ENCODE measurements at places on chromosomes 7 and 10.

GRCh38 chr10:121772884-121773283, 154.9 kb downstream of the ATE1 start:
- no peak for DNase-seq

DNA sequence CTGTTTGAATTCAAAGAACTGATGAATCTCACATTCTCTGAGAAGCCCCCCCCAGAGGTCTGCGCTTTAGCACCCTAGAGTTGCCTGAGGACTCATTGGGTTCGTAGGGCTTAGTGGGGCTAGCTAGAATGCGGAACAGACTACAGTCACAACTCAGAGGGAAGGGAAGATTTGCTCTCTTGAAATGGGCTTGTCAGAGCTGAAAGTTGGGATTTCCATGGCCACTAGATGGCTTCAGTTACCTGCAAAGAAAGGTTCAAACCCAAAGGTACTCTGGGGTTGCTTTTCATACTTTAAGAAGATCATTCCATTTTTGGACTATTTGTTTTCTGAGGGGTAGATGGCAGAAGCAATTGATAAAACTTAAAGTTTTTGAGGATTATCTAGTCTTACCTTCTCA, 205.0 kb downstream of the BBS9 start:
- no peak for DNase-seq

- DNase-seq = no peak
Measured at GRCh38 chr7:130298544-130299326, 5.8 kb downstream of the CPA4 start.

DNA sequence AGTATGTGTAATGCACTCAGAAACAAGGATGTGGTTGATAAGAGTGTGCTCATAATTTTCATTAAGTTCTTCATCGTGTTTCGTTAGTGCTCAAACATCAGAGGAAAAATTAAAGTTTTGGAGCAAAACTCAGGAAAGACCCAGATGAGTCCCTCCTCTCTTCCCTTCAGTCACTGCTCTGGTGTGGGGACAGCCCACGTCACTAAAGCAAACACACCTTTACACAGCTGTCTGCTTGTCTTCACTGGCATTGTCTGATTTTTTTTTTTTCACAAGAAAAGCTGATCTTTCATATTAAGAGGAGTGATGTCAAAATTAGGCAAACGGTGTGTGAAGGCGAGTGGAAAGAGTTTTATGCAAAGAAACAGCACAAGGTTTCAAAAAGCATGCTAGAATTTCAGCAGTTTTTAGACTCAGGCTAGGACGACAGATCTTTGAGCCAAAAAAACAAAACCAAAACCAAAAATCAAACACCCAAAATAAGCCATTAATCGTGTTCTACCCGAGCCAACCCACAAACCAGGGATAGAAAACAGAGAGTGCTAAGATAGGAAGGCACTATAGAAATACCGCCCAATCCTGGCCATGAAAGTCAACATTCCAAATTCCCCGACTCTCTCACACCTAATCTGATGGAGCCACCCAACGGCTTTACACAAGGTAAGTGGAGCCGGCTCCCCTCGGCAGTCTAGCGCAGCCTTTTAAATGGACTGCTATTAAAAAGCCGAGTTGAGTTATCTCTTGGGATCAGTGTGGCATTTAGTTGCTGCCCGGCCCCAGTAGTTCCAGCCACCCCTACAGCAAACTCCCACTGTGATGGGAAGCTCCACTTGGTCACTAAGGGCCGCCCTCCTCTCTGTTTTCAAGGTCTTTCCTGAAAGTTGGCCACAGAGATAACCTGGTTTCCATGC, 27.9 kb upstream of the GATA3 start:
- no peak for DNase-seq

DNA sequence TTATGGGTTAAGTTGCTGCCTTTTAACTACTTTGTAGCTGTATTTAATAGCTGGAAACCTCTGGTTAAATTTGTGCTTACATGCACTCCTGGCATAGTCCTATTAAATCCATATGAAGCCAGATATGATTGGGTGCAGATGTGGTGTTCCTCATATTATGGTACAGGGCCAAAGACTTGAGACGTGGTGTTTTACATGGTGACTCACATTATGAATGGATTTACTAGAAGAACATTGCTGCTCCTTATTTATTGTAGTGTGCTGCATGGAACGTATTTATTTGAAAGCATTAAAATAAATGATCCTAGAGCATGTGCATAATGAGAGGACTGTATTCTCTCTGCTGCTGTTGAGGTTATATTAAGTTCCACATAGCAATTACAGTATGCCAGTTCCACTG, 224.1 kb downstream of the SLC25A13 start:
- DNase-seq = no peak

- no peak for DNase-seq
Measured at GRCh38 chr7:157458254-157458633, 121.4 kb downstream of the DNAJB6 start.

GRCh38 chr10:52525761-52526160, 211.7 kb downstream of the DKK1 start:
- no peak for DNase-seq

GRCh38 chr10:47278152-47278473, 21.9 kb upstream of the GDF10 start:
- no peak for DNase-seq

GRCh38 chr7:116210345-116211005, at the start of gene TES:
TSS of gene TES (plus strand) at chr7:116210539. CDS start at chr7:116210708, 169 bp downstream.
- peak; percentile 72 for DNase-seq

- peak; percentile 44 for DNase-seq
Measured at GRCh38 chr10:91162495-91163268, 57.8 kb upstream of the PCGF5 start.

DNA sequence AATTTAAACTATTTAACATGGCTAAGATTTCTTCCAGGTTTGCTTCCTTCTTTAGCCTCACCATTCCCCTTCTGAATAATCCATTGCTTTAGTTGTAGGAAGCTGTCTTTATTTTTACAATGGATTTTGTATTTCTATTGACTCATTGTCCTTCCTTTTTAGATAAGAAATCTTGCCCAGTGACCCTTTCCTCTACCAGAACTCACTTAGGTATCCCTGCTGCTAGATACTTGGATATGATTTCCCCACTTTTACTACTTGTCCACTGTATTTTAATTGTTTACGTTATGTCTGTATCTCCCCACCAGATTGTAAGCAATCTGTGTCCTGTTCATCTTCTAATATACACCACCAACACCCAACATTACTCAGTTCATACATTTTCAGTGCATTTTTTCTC, 47.7 kb upstream of the MDFIC start:
- no peak for DNase-seq

DNA sequence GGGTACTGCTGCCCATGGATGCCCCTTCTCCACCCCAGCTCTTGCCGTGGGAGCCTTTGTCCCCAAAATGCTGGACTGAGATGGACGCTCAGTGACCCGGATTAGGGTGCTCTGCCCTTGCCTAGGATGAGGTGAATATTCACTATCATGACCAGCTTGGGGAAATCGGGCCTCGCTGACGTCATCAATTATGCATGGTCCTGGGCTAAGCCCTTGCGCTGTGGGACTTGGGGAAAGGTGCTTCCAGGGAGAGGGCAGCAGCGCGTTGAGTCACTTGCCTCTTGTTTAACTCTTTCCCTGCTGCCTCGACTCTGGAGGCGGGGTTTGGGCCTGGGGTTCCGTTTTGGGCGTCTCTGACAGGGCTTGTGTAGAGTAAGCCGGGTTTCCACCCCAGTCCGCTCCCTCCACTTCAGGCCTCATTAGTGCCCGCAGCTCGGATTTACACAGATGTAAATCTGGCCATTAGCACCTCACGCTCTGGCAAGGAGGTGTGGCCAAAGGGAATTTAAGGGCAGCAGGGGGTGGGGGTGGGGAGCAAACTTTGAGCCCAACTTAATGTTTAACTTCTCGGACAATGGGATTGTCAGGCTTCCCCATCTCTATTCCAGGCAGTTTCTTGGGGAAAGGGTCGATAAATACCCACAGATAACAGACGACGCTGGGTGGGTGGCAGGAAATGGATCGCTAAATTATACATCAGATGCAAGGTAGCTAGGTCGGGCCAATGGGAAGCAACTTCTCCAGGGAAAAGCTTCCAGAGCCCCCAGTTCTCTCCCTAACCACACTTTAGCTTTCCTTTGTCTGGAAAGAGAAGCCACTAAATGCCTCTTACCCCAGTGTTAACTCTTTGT, 51.3 kb upstream of the TCF7L2 start:
- peak; percentile 57 for DNase-seq

DNA sequence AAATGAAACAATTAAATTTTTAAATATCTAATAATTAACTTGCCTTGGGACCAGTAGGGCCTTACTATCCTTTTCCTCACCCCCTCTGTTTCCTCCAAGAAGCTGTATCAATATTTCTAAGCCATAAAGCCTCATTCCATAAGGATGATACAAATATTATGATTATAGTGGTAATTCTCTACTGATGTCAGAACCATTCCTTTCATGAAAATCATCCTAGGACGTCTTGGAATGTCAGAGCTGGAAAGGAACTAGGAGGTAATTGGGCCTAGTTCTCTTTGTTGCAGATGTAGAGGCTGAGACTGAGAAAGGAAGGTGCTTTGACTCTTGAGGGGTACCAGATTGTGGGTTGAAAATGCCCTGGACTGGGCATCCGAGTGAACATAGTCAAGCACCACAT, 766.7 kb upstream of the GHITM start:
- DNase-seq = no peak

- no peak for DNase-seq
Measured at GRCh38 chr10:21807180-21807579, 196.3 kb downstream of the DNAJC1 start.

GRCh38 chr7:155296788-155297516, 726 bp upstream of the INSIG1 start:
- DNase-seq = no peak

GRCh38 chr7:140384894-140385545, 13.3 kb downstream of the SLC37A3 start:
- no peak for DNase-seq

DNA sequence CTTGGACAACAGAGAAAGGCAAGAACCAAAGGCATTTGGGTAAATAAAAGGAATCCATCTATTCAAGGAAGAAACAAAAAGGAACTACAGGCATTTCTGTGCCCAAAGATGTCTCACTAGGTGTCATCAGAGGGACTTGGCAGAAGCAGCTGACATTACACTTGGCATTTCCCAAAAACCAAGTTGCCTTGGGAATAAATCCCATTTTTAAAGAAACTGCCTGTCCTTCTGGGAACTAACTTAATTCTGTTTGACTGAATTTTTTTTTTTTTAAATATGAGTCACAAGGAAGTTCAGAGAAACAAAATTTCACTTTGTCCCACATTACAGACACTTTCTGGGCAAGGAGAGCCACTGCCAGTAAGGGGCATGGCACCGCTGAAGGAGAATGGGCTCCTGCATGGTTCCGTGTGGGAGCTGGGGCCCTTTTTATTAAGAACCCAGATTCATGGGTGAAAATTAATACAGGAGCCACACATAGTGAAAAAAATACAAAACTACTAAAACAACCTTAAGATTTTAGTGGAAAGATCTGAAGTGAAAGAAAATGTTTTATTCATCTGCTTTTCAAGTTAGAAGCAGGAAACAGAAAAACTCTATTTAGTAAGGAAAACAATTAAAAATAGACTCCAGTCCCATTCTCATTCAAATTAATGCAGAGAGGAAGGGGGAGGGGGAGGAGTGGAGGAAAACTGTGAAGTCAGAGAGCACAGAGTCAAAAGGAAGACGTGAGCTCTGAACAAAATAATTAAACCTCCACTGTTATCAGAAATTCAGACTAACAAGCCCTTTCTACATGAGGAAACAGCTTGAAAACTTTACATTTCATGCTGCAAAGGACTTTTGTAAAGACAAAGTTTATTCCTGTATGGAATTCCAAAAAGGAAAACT, 118.4 kb upstream of the PDLIM1 start:
- no peak for DNase-seq

GRCh38 chr10:88541116-88541626, 41.9 kb downstream of the RNLS start:
- no peak for DNase-seq

GRCh38 chr10:77513781-77514331, 123.8 kb downstream of the KCNMA1 start:
- DNase-seq = no peak

- no peak for DNase-seq
Measured at GRCh38 chr10:88195841-88196240, 332.4 kb downstream of the PTEN start.

DNA sequence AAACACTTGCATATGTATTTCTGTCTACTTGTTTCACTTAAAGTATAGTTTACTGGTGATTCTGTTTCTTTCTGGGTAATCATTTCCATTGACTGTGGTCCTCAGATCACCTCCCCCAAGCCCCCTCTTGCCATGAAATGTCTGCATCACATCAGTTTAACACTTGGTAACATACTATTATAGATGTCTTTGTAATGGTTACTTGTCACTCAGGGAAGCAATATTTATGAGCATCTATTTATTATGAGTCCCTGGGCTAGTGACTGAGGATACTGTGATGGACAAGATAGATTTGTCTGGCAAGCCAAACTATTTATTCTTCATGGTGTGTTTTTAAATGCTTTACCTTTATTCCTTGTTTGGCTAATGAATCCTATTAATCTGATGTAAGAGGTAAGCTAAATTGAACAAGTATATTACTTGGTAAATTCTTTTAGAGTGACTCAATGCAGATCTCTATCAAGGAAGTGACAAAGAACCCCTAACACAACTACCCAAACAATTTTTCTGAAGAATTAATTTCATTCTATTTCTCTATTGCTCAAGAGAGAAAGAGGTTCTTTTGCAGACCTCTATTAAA, 270.9 kb downstream of the RELN start:
- DNase-seq = no peak

DNA sequence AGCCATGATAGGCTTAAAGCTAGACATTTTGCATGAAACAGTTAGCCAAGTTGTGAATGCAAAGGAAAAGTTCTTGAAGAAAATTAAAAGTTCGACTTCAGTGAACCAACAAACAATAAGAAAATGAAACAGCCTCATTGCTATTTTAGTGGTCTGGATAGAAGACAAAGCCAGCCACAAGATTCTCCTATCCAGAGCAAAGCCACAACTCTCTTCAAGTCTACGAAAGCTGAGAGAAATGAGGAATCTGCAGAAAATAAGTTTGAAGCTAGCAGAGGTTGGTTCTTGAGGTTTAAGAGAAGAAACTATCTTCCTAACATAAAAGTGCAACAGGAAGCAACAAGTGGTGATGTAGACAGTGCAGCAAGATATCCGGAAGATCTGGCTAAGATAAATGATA, 271.4 kb upstream of the GRM3 start:
- no peak for DNase-seq

DNA sequence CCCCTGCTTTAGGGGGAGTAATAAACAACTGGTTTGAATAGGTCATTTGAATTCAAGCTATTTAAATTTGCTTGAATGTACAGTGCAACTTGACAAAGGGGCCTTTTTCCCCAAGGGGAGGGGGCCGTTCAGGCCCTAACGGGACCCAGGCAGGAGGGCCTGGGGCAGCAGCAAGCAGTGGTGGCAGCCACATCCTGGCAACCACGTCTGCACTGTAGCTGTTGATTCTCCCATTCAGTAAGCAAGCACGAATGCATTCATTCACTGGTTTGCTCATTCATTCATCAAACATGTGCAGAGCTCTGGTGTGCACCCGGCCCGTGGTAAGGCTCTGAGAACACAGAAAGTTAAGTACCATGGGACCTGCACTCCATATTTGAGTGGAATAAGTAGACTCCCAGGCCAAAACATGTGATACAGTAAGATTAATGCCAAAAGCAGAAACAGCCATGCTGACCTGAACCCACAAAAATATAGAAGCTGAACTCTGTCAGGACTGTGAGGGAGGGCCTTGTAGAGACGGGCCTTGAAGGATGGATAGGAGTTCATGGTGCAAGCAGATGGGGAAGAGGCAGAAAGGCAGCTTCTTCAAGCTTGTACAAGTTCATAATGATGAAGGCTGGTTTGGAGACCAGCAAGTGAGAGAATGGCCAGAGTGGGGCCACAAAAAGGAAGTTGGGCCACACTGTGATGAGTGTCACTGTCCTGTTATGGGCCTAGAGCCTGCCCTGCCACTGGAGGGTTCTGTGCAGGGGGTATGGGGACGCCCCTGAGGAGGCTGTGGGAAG, 29.3 kb upstream of the C10orf53 start:
- no peak for DNase-seq
